Aorta (tissue), 5 donors: ENCODE measurements at places on chromosomes 4 and X. TPM values are rescaled to one million over a fixed set of nuclear protein-coding genes. Genes with fewer than 3 reads are reported as not detected.

ERCC6L gene
- 0.15 TPM for total RNA-seq

GRCh38 chr4:135164601-135165000, 963.0 kb upstream of the PABPC4L start:
- DNase-seq, result no peak

- DNase-seq, result no peak
Observed at GRCh38 chr4:11106759-11107158, 321.9 kb downstream of the HS3ST1 start.

- DNase-seq, result no peak
Observed at GRCh38 chrX:53682885-53683555, 3.5 kb downstream of the HUWE1 start.
